Dermis blood vessel endothelial cell (primary cell): ENCODE measurements at places on chromosomes 5 and 9. TPM values are rescaled to one million over a fixed set of nuclear protein-coding genes. Genes with fewer than 3 reads are reported as not detected.

Gene SARDH
- 0.34 and 0.37 TPM in 2 replicates for total RNA-seq

Gene FOXD4L4
- total RNA-seq, result 0.09 and 0.17 TPM in 2 replicates

Gene REEP2
- total RNA-seq, result 0.68 and 1.5 TPM in 2 replicates

Gene SCGB3A2
- total RNA-seq, result not detected in 2 replicates

Gene HIGD2A
- 27.9 and 47.3 TPM in 2 replicates for total RNA-seq

Gene TERT
- total RNA-seq, result 0.09 and 0.17 TPM in 2 replicates

Gene ZNF483
- total RNA-seq, result 1.8 and 3.2 TPM in 2 replicates

Gene F12
- 0.85 and 1.3 TPM in 2 replicates for total RNA-seq

Gene F2R
- total RNA-seq, result 99.4 and 122 TPM in 2 replicates
